ENCODE measurements at places on chromosomes 2 and 18.
A peak's percentile ranks its signal among the peaks of the same experiment; 100 is the strongest.

- no peak for DNase-seq
Observed at GRCh38 chr2:135037831-135038230, 9.4 kb downstream of the MAP3K19 start.

- no peak for DNase-seq
Observed at GRCh38 chr2:98463081-98463481, 18.4 kb downstream of the INPP4A start.

GRCh38 chr2:39266139-39266805, 22.5 kb upstream of the CDKL4 start:
- no peak for DNase-seq

DNA sequence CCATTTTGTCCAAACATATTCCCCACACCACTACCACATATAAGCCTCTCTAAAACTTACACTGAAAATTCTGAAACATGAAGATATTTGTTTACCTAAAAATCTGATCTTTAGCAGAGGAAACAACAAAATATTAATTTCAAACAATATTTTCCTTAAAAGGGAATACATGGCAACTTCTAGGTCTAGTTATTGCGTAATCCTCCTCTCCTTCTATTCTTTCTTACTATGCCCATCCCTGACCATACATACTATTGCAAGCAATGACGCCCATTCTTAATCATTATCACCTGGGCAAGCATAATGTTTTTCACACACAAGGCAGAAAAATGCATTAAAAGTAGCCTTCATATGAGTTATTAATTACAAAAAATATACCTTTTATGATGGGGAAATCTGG, 372.6 kb downstream of the ZEB2 start:
- DNase-seq = no peak

GRCh38 chr2:46796843-46797625, 118.6 kb downstream of the MCFD2 start:
- DNase-seq = no peak

GRCh38 chr2:230904856-230905447, 20.1 kb downstream of the GPR55 start:
- DNase-seq = no peak

DNA sequence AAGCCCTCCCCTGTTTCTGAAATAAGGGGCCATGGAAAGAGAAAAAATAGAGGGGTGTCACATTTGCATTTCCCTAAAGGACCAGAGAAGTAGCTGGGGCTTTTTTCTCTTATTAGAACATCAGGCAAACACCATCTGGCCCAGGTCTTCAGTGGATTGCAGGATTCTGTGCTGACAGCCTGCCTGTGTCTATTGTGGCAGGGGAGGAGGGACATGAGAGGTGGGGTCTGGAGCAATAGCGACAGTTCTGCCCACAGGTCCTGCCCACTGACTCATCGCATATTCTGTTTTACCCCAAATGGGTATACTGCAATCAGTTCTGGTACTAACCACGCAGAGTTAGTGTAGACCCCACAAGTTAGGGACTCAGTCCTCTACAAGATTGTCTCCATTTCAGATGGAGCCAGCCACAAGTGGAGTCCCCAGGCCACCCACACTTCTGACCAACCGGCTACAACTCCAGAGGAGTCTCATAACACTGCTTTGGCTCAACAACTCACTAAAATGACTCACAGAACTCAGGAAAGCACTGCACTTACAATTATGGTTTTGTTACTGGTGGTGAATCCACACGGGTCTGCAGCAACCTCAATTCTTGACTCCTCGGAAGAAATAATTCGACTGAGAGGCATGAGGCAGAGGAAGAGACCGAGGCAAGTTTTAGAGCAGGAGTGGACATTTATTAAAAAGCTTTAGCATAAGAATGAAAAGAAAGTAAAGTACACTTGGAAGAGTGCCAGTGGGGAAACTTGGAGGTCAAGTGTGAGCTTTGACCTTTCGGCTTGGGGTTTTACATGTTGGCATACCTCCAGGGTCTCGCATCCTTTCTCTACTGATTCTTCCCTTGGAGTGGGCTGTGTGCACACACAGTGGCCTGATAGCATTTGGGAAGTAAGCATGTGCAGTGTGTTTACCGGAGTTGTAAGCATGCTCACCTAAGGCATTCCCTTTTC, 146.4 kb upstream of the SPATS2L start:
- DNase-seq = no peak

DNA sequence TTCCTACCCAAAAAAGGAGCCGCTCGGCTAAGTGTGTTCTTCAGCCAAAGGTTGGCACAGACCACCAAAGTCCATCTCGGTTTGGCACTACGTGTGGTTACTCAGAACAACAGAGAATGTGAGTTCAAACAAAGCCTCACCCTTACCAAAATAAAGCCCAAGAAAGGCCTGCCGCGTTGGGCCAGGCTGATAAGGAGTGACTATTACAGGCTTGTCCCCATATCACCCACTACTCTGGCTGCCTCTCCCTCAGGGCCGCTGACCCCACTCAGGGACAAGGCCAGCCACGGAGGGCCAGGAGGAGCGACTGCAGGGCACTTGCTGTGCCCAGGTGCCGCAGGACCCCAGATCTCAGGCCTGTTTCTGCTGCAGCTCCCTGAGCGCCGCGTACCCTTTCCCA, 13.8 kb downstream of the HS1BP3 start:
- no peak for DNase-seq

- no peak for DNase-seq
Observed at GRCh38 chr2:19362094-19362754, 3.8 kb upstream of the OSR1 start.

- DNase-seq = no peak
Observed at GRCh38 chr2:11435036-11435435, 30.9 kb downstream of the E2F6 start.

DNA sequence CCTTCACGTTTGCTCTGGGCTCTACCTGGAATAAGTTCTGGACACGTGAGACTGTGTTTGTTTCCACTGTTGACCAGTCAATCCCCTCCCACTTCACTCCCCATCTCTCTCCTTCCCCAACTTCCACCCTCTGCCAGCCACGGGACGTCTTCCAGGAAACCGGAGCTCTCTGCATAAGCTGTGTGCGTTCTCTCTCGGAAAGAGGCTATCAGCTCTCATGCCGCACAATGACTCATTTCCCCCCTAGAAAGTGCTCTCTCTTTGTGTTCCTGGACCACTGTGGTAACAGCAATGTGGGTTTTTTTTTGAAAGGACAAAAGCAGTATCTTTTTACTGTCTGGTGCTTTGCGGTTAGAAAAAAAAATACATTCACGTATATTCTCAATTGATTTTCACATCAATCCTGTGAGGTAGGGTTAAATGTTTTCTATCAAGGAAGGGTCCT, 10.2 kb downstream of the PROKR1 start:
- peak; percentile 17 for DNase-seq
